ENCODE measurements at places on chromosomes 5 and 9. TPM values are rescaled to one million over a fixed set of nuclear protein-coding genes. Genes with fewer than 3 reads are reported as not detected.

CDX1 gene
- 2.5 TPM for total RNA-seq

MCTP1 gene
- 50.4 TPM for total RNA-seq

CDH9 gene
- total RNA-seq, result not detected

DNA sequence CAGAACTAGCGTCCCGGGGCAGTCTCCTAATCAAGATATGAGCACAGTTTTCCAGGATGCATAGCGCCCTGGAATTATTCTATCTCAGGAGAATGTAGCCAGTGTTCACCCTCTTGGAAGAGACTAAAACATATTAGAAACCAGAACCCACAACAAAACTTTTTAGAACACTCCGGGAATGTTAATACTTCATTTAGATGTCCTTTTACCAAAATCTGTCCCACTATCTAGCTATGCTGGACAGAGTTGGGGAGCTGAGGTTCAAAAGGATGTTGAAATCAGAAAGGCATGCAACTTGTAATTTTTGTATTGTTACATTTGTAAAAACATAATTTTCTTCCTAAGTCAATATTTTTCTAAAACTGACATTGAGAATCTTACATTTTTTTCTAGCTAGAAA, 386.5 kb upstream of the RFX3 start:
- no peak overlapping the region for H3K4me3 ChIP-seq
- H3K27ac ChIP-seq, result no peak overlapping the region
- no peaks in the 10 kb centered on the region for H3K36me3 ChIP-seq
- H3K27me3 ChIP-seq, result no peaks in the 10 kb centered on the region
- DNase-seq, result no peak

- H3K4me1 ChIP-seq, result no peaks in the 10 kb centered on the region
- H3K36me3 ChIP-seq, result no peaks in the 10 kb centered on the region
- no peaks in the 10 kb centered on the region for H3K27me3 ChIP-seq
- no peak overlapping the region for H3K27ac ChIP-seq
- H3K4me3 ChIP-seq, result no peak overlapping the region
Measured at GRCh38 chr5:67176936-67177335, 19.7 kb downstream of the CD180 start.

GRCh38 chr5:1641560-1642166, 117.9 kb upstream of the LPCAT1 start:
- peaks cover 16% of the 10 kb centered on the region for H3K4me1 ChIP-seq
- DNase-seq, result peak; percentile 66
- H3K27me3 ChIP-seq, result peaks cover 23% of the 10 kb centered on the region
- no peak overlapping the region for H3K27ac ChIP-seq
- H3K4me3 ChIP-seq, result no peak overlapping the region

GRCh38 chr5:79526493-79526892, 12.6 kb upstream of the HOMER1 start:
- H3K36me3 ChIP-seq, result no peaks in the 10 kb centered on the region
- DNase-seq, result no peak
- H3K27me3 ChIP-seq, result no peaks in the 10 kb centered on the region
- H3K27ac ChIP-seq, result no peak overlapping the region
- no peak overlapping the region for H3K4me3 ChIP-seq
